ENCODE measurements at places on chromosomes 3 and 15. TPM values are rescaled to one million over a fixed set of nuclear protein-coding genes. Genes with fewer than 3 reads are reported as not detected.

Gene AP3S2
- total RNA-seq: 54.4 TPM

Gene PRC1
- 67.2 TPM for total RNA-seq

Gene ZNF662
- total RNA-seq: not detected

Gene CCR5
- total RNA-seq: not detected

Gene CAV3
- total RNA-seq: not detected

Gene GPR149
- total RNA-seq: not detected
